Mesenteric fat pad (tissue), 1 donor: ENCODE measurements at places on chromosomes 6 and 20. TPM values are rescaled to one million over a fixed set of nuclear protein-coding genes. Genes with fewer than 3 reads are reported as not detected.
A peak's percentile ranks its signal among the peaks of the same experiment; 100 is the strongest.

DNA sequence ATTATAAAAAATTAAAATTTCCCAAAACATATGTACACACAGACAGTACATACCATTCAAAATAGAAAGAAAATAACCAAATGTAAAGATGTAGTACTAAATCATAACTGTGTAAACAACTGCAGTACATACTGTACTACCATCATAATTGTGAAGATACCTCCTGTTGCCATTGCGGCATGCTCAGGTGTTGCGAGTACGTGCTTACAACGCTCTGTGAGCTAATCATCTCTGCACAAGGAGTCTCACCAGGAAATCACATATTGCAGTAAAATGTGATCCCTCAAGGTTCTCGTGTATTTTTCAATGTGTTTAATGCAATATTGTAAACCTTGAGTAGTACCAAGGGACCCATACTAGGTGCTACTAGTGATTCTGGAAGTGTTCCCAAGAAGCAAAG lies 22.9 kb downstream of the ASIP start:
- no peak for DNase-seq

- DNase-seq, result no peak
Observed at GRCh38 chr6:46923476-46923875, 1.7 kb upstream of the ADGRF5 start.

Gene PAX1
- not detected for total RNA-seq

Gene MUC22
- total RNA-seq, result not detected

Gene NKAIN2
- 0.42 TPM for total RNA-seq

DNA sequence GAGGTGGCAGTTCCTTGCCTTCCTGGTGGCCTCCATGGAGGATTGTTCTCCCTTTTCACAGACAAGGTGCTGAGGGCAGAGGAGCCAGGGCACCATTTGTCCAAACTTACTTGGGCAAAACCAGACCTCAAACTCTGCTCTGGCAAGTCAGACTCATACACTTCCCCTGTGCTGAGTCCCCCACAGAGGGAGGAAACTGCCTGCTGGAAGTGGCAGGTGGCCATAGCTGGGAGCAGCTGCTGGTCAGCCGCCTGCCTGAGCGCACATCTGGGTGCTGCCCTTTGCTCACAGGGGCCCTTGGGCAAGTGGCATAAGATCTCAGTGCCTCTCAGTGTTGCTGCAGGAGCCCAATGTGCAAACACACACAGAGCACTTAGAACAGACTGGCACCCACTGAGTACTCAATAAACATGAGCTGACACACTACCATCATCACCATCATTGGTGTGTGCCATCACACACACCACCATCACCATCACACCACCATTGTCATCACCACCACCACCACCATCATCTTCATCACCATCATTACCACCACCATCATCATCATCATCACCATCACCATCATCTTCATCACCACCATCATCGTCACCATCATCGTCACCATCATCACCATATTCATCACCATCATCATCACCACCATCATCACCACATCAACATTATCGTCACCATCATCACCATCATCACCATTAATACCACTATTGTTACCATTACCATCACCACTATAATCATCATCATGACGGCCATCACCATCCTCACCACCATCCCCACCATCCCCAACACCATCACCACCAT lies 17.6 kb downstream of the NOL4L start:
- no peak for DNase-seq

DNA sequence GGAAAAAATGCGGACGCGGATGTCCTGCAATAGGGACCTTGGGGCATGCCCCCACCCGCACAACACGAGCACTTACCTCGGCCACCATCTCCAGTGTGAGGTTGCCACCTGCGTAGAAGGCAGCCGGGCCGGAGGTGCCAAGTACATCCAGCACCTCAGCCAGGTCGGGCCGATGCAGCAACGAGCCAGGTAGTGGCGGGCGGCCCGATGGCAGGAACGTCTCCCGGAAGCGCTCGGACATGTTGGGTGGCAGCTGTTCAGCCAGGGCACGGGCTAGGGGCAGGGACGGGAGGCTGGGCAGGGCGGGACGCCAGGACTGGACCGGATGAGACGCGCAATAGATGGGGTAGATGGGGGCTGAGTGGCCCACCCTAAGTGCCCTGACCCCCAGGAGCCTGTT lies 13.3 kb downstream of the GGT7 start:
- peak; percentile 82 for DNase-seq

DNA sequence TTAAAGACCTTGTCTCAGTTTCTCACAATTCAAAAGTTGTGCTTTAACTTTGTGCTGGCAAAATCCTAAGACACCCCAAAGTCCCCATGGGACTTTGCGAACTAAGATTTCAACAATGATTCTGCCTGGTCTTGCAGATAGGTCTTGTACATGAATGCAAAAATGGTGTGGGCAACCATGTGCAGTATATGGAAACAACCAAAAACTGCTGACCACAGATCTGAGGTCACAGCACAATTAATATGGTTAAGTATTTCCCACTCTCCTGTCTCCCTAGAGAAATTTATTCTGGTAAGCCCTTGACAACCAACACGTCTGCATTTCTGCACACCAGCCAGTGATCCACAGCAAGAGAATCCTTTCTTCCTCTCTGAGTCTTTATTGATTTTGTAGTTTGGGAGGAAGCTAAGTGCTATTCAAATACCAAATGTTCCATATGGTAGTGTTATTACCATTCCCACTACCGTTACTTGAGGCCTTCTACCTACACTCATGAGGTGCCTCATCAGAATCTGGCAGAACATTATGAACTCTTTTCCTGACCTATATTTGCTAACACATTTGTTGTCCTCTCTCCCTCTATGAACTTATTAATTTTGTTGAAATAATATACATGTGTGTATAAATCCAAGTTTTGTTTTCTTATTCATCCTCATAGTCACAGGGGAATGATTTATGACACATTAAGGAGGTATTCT lies 178.7 kb downstream of the ATXN1 start:
- no peak for DNase-seq

Gene PPIL6
- 2.3 TPM for total RNA-seq

Gene TSPO2
- total RNA-seq, result not detected

- no peak for DNase-seq
Observed at GRCh38 chr6:160226118-160226591, 32.5 kb downstream of the SLC22A2 start.

DNA sequence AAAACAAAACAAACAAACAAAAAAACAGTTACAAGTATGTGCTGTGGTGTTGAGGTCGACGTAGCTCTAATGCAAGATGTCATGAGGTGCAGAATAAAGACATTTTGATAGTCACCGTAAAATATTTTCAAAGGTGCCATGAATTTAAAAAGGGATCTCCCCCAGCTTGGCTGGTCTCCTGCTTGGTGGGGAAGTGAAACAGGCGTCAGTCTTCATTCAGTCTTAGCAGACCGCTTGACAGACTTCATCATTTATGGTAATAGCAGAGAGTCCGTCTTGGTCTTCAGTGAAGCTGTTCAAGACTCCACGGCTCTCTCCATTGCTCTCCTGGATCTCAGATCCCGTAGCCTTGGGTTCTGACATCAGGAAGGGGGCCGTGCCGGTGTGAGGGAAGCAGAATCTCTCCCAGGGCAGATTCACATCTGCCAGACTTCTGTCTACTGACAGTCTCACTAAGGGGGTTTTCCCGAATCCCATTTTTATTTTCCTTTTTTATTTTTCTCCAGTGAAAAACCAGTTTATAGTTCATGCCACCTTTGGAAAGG lies 1.6 kb downstream of the SLC24A3 start:
- no peak for DNase-seq

- no peak for DNase-seq
Observed at GRCh38 chr20:8504030-8504429, 372.0 kb downstream of the PLCB1 start.

Gene PAK1IP1
- 17.3 TPM for total RNA-seq

Gene HUS1B
- 0.77 TPM for total RNA-seq

Gene C20orf141
- 0.84 TPM for total RNA-seq

DNA sequence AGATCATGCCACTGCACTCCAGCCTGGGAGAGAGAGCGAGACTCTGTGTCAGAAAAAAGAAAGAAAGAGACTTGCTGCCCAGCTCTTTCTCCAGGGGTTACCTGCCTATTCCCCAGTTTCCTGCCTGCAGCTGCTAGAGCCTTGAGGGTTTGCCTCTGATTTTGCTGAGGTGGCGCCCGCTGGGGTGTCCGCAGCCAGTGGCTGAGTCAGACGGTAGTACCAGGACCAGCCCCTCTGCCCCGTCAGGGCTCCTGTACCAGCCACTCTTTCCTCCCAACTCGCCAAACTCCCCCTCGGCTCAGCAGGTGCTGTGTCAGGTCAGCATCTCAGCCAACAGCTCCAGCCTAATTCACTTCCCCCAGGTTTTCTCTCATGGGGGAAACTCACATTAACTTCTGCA lies 7.4 kb upstream of the LSM14B start:
- no peak for DNase-seq

DNA sequence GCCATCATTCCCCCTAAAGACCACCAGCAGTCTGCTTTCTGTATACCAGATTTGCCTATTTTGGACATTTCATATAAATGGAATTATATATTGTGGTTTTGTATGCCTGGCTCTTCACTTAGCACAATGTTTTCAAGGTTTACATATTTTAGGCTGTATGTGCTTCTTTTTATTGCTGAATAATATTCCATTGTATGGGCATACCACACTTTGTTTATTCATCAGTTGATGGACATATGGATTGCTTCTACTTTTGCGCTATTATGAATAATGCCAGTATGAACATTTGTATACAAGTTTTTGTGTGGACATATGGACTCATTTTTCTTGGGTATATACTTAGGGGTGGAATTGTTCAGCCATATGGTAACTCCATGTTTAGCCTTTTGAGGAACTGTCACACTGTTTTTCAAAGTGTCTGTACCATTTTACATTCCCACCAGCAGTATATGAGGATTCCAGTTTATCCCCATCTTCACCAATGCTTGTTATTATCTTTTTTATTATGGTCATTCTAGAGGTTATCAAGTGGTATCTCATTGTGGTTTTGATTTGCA lies 12.7 kb downstream of the L3MBTL1 start:
- DNase-seq, result no peak

DNA sequence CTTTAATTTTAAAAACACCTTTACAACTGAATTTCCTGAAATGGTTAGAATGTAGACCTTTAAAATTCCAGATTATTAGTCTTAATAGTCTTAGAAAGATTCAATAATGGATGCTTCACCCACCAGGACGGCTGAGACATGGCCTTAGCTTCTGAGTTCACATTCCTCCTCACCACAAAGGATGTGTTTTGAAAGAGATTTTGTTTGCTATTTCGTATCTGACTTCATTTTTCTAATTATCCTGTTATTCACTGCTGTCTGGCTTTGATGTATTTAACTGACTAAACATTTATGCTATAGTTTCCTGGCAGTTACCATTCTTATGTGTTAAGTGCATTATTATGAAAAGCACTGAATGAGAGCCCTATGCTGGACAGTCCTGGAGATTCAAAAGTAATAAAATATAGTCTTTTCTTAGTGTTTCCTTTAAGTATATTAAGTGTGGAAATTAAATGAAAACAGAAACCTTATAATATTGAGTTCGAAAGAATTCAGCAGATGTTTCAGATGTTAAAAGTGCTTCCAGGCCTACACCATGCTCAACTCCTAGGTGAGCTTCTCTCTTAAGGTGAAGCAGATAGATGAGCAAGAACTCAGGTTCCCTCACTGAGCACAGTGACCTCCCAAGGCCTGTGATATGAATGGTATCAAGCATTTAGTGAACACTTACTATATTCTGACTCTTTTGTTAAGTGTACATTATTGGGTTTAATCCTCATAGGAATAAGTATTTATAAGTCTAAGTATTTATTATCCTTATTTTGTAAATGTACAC lies 40.3 kb downstream of the MAP3K4 start:
- DNase-seq, result no peak
